ENCODE measurements at places on chromosomes 2 and 18.

- DNase-seq = no peak
Measured at GRCh38 chr2:176985871-176986270, 226.7 kb upstream of the HNRNPA3 start.

DNA sequence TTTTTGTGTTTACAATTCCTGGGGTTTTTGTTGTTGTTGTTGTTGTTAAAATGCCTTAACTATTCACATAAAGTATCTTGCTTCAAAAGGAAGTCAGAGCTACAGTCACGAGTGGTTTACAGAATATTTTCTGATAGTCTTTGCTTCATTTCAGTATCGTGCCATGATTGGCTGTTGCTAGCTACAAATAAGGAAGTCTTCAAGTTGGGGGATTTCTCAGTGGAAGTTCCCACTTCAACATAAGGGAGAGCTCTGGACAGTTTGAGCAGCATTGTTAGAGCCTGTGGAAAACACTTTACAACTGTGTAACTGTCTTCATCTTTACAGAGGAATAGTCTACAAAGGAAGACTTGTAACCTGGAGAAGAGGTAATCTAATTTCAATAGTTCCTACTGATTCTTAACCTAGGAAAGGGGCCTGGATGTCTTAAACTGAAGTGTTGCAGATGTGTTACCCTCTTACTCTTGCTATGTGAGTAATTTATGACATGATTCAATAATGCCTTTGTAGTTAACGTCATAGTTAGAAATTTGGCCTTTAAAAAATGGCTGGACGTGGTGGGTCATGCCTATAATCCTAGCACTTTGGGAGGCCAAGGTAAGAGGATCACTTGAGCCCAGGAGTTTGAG lies 23.4 kb upstream of the TANK start:
- DNase-seq = no peak

DNA sequence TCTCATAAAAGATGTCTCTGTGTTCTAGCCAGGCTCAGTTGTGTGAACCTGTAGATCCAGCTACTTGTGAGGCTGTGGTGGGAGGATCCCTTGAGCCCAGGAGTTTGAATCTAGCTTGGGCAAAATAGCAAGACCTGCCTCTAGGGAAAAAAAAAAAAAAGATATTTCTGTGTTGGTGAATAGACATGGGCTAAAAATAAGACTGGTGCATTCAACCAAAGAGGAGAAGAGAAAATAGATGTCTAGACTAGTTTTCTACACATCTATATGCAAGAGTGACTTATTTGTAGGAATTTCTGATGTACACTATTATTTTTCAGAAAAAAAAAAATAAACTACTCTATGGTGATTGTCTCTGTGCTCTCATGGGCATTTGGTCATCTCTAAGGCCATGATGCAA lies 555.1 kb downstream of the BCL11A start:
- no peak for DNase-seq

GRCh38 chr18:56645415-56646016 lies 5.6 kb upstream of the WDR7 start:
- no peak for DNase-seq

GRCh38 chr2:205171261-205171940 lies 510.9 kb upstream of the NRP2 start:
- no peak for DNase-seq

DNA sequence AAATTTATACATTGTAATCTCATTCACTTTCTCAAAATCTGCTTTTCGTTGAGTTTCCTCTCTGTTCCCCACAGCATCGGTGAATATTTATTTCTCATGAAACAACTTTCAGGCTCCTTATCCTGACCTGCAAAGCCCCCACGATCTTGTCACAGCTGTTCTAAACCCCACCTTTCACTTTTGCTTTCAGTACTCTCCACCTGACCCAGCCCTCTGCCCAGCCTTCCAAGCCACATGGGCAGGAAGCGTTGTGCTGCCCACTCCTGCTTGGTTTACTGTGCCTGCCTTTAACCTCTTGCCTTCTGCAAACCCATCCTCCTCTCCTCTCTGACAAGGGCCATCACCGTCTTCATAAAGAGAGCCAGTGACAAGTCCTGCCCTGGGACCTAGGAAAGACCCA lies 262.5 kb downstream of the GALR1 start:
- DNase-seq = no peak
